ENCODE measurements at places on chromosomes 1 and 21.

DNA sequence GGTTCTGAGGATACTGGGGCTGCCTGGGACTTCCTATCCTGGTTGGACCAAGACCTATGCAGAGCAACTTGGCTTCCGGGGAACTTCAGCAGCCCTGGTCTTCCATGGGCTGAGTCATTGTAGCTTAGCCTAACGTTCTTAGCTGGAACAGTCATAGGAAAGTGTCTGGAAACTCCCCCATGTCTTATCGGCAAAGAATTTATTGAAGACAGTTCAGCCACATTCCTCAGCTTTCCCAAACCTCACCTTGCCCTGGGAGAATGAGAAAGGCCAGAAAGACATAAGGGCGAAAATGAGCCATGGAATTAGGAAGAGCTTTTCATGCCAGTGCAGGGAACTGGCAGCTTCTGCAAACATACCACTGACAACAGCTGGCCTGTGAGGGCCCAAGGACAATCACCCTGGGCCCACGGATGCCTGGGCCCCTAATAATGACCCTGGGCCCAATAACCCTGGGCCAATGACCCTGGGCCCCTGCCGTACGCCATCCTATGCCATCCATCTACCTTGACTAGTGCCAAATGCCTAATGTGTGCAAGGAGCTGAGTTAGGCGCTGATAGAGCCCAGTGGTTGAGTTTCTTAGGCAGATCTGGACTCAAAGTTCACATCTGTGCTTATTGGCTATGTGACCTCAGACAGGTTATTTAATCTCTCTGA lies 114.4 kb upstream of the GADD45A start:
- DNase-seq = no peak

DNA sequence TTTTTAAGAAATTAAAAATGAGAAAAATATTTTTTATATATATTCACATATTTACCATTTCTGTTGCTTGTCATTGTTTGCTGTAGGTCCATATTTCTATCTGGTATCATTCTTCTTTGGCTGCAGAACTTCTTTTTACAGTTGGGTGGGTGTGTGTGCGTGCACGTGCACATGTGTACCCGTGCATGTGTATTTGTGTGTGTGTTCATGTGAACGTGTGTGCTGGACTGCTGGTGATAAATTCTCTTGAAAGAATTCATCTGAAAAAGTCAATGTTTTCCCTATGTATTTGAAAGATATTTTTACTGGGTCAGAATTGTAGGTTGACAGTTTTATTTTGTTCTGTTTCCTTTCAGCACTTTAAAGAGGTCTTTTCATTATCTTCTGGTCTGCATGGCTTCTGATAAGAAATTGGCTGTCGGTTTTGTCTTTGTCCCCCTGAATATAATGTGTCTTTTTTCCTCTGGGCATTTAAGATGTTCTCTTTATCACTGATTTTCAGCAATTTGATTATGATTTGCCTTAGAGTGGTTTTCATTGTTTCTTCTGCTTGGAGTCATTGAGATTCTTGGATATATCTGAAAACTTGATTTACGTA lies 34.5 kb upstream of the DPH5 start:
- no peak for DNase-seq

- DNase-seq = no peak
These were observed 105.4 kb downstream of the UBE2U start for GRCh38 chr1:64308866-64309265.

DNA sequence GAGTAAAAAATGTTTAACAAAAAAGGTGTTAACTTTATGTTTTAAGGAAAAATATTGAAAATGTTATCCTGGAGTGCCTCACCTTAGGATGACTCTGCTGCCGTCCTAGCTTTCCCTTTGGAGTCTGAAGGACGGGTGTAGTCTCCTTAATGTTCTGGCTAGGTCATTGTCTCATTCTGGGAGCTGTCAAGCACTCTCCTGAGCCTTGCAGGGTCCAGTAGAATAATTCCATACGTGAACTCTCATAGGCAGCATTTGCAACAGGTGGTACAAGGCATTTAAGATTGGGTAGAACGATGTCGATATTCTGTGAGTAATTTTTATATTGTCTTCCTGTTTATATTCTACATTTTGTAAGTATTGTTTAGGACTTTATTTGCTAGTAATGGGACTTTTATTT lies 283.6 kb upstream of the C1orf105 start:
- no peak for DNase-seq

DNA sequence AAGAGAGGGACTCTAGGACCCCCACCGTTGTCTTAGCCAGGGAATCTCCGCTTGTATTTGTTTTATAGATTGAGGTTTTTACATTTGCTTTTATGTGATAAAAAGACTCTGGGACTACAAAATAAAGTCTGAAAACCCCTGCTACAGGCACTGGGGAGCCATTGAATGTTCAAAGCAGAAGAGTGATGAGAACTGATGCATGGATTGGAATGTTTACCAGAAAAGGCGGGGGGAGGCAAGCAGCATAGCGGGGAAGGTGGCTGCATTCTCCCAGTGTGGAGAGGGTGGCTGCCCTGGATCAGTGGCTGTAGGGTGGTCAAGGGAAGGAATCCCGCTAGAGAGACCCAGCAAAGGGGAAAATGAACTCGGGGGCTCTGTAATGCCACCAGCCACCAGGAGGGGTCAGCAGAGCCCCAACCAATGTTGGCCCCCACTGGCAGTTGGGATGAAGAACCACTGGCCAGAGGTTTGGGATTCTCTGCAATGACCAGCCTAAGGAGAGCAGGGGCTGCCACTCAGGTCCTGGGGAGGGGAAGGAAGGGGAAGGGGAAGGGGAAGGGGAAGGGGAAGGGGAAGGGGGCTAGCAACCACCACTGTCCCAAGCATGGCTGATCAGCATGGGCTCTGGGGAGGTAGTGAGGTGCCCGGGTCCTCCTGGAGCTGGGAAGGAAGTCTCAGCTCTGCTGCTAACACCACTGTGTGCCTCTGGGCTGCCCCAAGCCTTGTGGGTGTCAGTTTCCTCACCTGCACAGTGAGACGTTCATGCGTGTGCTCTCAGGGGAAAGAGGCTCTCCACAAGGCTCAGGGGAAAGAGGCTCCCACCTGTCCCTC lies 19.2 kb upstream of the PEF1 start:
- DNase-seq = peak; percentile 46

- no peak for DNase-seq
These were observed 98.8 kb downstream of the RASAL2 start for GRCh38 chr1:178192686-178193085.

- no peak for DNase-seq
These were observed 46.1 kb upstream of the KAZN start for GRCh38 chr1:14552246-14552965.

DNA sequence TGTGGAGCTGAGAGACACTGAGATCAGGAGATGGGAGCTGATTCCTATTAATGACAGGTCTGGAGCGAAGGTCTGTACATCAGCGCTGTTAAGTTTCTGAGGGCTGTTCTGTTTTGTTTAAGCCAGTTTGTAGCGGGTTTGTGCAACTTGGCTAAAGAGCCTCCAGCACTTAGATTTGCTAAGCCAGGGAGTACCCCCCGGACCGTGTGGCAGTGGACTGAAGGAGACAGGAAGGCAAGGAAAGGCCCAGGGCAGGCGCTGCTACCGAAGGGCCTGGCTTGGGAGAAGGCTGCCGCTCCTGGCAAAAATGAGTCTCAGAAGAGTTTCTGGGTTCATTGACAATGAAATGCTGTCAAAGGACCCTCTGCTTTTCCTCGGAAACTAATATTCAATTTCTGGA lies 139.3 kb upstream of the ZNF644 start:
- DNase-seq = no peak

GRCh38 chr21:15224346-15225086 lies 159.7 kb upstream of the NRIP1 start:
- DNase-seq = no peak
